Kidney capillary endothelial cell (primary cell): ENCODE measurements at places on chromosomes 1 and 21.

GRCh38 chr1:232136136-232136535 is 493.8 kb downstream of the SIPA1L2 start:
- DNase-seq = no peak

- no peak for DNase-seq
Measured at GRCh38 chr1:68378296-68379084, 71.3 kb downstream of the RPE65 start.

DNA sequence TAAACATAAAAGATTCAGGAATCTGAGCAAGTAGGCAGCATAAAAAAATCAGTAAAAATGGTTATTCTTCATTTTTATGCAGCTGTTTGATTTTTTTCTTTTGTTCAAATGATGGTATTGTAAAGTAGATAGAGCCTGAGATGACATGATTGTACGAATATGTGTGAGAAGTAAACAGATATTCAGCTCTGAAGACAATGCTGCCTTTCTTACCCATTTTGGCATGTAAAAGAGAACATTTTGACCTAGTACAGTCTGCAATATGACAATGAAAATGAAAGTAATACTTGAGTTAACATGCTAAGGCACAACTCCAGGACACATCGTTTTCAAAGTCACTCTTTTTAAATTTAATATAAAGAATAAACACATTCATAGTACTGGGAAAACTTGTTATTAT is 95.7 kb upstream of the NCAM2 start:
- DNase-seq = no peak

- no peak for DNase-seq
Measured at GRCh38 chr1:53455364-53455991, 3.7 kb upstream of the DMRTB1 start.

DNA sequence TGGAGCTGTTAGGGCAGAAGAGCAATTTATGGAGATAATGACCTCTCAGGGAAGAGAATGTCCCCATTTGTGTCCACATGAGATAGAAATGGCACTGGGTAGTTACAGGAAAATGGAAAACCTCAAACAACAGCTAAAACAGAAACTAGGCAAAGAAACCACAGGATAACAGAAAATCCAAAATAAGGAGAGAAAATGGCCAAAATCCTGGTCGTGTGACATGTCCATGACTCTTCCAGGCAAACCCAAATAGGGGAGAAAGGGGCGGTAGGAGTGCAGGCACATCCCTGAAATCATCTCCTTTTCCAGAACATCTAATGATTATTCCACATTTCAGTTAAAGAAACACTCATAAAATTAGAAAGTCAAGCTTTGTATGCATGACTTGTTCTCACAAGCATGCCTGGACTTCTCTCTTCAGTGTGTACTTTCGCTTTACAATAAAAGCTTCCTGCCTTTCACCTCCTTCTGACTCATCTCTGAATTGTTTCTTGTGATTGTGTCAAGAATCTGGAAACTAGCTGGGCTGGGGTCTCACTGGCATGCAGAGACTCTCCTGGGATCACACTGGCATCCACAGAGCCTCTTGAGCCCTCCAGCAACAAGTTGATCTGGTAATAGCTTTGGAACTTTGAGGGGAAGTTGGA is 171.4 kb upstream of the ZP4 start:
- no peak for DNase-seq

DNA sequence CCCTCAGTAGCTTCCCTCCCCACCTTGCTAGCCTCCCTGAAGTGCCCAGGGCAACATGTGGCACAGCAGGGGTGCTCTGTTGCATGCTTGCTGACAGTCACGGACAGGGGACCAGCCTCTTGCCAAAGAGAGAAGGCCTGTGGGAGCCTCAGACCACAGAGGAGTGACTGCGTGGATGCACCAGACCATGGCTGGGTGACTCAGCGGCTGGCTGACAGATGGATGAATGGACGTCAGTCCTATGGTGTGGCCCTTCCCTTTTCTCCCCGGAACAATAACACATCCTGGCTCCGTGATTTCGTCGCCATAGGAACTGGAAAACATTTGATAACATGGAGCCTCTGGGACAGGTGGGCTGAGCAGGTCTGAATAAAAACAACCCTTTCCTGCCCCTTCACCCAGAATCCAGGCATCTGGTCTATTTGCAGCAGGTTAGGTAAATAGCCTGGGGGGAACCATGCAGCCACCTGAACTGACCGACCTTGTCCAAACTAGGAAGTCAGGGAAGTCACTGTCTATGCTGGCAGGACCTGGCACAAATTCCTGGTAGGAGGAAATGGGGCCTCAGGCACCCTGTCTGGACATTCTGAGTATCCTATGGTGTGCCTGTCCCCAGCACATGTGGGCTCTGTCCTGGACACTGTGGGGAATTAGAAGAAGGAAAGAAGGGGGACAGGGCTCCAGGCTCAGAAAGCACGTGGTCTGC is 53.3 kb downstream of the NENF start:
- peak; percentile 58 for DNase-seq
